ENCODE measurements at places on chromosomes 7 and 10. TPM values are rescaled to one million over a fixed set of nuclear protein-coding genes. Genes with fewer than 3 reads are reported as not detected.

Gene RADIL
- total RNA-seq: 0.19 TPM

Gene PAX4
- not detected for total RNA-seq

- DNase-seq: peak; percentile 72
Measured at GRCh38 chr7:50347693-50348092, 43.2 kb downstream of the IKZF1 start.

GRCh38 chr10:53387562-53387961, 615.0 kb upstream of the MBL2 start:
- no peak for DNase-seq

DNA sequence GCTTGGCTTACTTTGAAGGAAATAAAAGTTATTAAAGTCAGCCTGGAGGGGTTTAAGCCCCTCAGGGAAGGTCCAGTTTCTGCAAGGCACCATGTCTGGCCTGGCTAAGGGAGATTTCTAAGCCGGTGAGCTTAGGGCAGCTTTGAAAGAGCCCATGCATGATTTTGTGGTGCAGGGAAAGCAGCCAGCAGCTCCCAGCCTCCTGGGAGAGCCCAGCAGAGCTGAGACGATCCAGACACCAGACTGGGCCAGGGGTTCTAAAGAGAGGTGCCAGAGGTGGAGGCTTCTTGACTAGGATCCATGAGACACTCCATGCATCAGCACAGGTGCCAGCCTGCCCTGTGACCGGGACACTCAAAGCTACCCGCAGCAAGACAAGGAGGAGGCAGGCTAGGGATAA, 59.6 kb upstream of the MKX start:
- no peak for DNase-seq

Data from activated CD4-positive, alpha-beta memory T cell treated with anti-CD3 and anti-CD28 coated beads for 36 hours (primary cell).